ENCODE measurements at places on chromosomes 12 and 14. TPM values are rescaled to one million over a fixed set of nuclear protein-coding genes. Genes with fewer than 3 reads are reported as not detected.

Gene PSMD9
- 2.4 TPM for total RNA-seq

Gene WDHD1
- 5.0 TPM for total RNA-seq

Gene SOX5
- total RNA-seq: 17.9 TPM

DNA sequence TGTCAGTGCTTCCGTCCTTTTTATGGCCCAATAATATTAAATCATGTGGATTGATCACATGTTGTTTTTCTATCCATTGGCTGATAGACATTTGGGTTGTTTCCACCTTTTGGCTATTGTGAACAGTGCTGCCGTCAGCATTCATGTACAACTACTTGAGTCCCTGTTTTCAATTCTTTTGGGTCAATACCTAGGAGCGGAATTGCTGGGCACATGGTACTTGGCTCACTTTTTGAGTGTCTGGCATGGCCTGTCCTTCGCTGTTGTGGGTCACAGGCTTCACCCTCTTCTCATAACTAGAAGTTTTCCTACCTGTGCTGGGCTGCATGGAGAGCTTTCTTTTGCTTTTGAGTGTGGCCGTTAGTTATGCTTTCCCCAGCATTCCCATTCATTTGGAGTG is 72.7 kb downstream of the DNAH10 start:
- no peaks in the 10 kb centered on the region for H3K27me3 ChIP-seq
- H3K4me3 ChIP-seq: no peak overlapping the region
- DNase-seq: no peak
- no peaks in the 10 kb centered on the region for H3K4me1 ChIP-seq
- no peak overlapping the region for H3K27ac ChIP-seq

DNA sequence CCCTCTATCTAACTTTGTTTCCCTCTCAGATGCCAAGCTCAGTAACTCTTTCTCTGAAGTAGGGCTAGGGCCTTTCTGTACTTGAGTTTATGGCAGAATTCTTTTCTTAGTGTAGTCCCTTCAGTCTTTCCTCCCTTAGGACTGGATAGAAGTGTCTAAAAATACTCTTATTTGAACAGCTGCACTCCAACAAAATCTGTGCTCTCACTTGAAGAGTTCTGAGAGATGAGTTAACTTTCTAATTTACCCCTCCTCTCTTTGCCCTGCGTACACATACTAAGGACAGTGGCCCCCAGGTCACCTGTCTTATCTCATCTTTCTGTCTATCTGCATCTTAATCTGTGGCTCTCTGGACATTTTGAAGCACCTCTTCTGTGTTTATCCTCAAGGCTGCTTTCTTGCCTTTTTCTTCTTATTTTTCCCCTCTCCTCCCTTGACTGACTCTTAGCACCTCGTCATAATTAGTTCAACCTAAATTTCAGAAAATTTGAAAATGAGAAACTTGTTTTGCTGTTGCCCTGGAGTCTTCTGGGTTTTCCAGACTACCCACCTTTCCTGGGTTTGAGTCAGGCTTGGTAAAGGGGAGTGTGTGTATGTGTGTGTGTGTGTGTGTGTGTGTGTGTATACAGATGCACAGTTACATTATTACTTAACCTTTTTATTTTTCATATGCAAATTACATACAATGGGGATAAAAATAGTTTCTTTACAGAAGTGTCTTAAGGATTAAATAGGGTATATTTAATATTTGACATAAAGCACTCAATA is 23.9 kb downstream of the NCKAP1L start:
- H3K27ac ChIP-seq: no peak overlapping the region
- no peaks in the 10 kb centered on the region for H3K4me1 ChIP-seq
- H3K4me3 ChIP-seq: no peak overlapping the region
- no peak for DNase-seq

DNA sequence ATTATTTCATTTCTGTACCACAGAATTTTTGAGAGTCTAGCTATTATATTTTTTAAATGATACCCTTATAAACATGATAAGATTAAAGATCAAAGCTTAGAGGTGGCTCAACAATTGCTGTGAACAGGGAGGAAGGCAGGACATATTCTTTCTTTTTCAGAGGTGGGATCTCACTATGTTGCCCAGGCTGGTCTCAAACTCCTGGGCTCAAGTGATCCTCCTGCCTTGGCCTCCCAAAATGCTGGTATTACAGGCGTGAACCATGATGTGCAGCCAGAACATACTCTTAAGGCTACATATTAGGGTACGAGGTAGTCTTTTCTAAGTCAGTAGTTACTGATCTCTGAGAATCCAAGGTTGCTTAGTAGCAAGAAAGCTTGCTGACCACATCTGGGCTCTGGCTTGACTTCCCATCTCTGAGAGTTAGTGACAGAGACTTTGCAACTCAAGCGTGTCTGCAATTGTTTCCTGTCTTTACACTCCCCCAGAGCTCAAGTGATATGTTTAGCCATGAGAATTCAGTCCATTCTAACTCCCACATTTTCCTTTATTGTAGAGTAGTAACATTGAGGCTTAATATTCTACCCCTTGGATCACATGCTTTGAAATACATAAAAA is 8.6 kb downstream of the RAB5B start:
- H3K36me3 ChIP-seq: no peaks in the 10 kb centered on the region
- H3K27ac ChIP-seq: no peak overlapping the region
- H3K27me3 ChIP-seq: no peaks in the 10 kb centered on the region
- no peak for DNase-seq
- no peaks in the 10 kb centered on the region for H3K4me1 ChIP-seq

DNA sequence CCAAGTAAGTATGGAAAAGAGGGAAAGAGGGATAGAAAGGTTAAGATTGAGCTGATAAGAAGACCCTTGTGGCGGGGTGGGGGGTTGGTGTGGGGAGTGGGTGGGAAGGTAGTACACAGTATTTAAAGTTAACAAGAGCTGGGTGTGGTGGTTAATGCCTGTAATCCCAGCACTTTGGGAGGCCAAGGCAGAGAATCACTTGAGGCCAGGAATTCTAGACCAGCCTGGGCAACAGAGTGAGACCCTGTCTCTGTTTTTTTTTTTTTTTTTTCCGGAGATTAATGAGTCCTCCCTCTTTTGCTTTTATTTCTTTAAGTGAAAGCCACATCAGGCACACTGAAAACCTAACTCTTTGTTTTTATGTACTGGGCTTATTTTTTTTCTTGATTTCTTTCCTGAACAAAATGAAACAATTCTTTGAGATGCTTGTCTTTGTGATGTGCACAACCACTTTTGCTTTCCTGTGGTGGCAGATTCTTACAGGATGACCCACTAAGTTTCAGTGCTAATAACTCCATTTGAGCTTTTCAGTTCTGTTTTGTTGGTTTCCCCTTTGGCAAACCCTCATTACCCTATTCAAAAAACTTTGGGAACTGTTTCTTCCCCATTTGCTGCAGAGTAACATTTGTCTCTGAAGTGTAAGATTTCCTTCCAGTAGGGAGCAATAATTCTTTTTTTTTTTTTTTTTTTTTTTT is 54.8 kb downstream of the WNK1 start:
- DNase-seq: no peak
- H3K27me3 ChIP-seq: no peaks in the 10 kb centered on the region
- peak overlapping the region; percentile 24 for H3K27ac ChIP-seq
- H3K36me3 ChIP-seq: no peaks in the 10 kb centered on the region

GRCh38 chr14:35480119-35480769 is 53.7 kb upstream of the INSM2 start:
- no peaks in the 10 kb centered on the region for H3K4me1 ChIP-seq
- no peak for DNase-seq
- no peak overlapping the region for H3K27ac ChIP-seq

- no peaks in the 10 kb centered on the region for H3K4me1 ChIP-seq
- DNase-seq: no peak
- no peak overlapping the region for H3K27ac ChIP-seq
- no peaks in the 10 kb centered on the region for H3K27me3 ChIP-seq
- H3K4me3 ChIP-seq: no peak overlapping the region
Observed at GRCh38 chr12:121649819-121650353, 19.6 kb downstream of the MORN3 start.

DNA sequence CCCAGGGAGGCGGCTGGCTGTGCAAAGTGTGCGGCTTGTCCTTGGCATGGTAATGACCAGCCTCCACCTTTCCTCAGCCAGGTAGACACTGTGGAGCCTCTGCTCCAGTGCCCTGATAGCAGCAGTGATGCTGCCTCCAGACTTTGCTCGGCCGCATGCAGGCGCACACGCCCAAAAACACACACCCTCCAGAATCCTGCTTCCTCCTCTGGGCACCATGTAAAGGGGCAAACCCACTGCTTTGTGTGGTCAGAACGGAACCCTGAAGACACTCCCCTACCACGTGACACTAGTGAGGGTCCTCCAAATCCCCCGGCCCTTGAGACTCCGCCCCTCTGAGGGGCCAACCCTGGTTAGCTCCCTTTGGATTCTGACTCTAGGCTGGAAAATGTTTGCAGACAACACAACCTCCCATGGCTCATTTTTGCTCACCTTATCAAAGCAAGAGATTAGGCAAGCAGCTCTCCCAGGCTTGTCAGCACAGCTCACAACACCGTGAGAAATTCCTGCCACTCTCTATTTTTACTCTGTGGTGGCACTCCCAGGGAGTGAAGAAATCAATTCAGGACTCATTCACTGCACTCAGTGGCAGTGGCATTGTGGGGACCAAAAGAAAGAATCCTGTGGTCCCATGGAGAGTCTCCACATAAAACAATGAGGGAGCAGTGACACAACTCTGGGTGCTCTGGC is 4.5 kb downstream of the KRT77 start:
- no peak overlapping the region for H3K4me3 ChIP-seq
- H3K4me1 ChIP-seq: no peaks in the 10 kb centered on the region
- H3K27me3 ChIP-seq: no peaks in the 10 kb centered on the region
- H3K27ac ChIP-seq: no peak overlapping the region
- no peaks in the 10 kb centered on the region for H3K36me3 ChIP-seq
- DNase-seq: no peak

DNA sequence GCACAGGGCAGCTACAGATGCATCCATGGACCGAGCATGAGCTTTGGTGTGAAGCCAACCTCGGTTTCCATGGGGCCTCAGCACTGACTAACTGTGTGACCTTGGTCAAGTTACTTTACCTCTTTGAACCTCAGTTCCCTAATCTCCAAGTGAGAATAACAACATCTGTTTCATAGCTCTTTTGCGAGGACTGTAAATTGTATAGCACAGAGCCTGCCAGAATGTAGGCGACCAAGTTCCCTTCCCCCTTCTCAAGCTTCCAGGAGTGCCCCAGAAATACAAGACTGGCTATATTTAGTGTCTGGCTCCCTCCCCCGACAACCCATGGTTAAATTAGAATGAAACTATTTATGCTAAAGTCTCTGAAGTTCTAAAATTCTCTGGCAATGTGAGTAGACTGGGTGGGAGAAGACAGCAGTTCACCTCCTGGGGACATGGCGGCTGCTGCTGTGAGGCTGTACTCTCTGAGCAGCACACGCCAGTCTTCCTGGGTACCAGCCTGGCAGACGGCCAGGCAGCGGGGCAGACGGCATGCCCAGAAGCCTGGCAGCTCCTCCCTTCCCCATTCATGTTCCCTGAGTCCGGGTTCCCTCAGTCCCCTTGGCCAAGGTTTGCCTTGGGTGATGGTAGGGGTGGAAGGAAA is 22.0 kb upstream of the TMED10 start:
- no peak for DNase-seq
- H3K27ac ChIP-seq: no peak overlapping the region
- H3K4me3 ChIP-seq: no peak overlapping the region
- no peaks in the 10 kb centered on the region for H3K4me1 ChIP-seq
- H3K36me3 ChIP-seq: no peaks in the 10 kb centered on the region

DNA sequence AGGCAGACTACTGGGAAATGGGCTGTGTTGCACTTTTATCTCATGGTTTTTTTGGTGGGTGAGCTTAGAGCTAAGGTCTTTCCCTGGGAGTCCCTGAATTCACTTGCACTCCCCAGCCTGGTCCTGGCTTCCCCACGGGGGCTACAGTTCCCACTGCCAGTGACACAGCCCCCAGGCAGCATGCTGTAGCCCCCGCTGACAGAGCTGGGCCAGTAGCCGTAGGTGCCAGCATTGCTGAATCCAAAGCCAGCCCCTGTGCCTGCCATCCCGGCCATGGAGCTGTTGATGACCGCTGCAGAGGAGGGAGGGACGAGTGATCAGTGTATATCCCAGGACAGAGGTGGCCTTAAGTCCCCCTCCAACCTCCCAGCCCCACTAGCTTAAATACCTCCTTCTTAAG is 6.9 kb upstream of the KRT72 start:
- H3K27ac ChIP-seq: no peak overlapping the region
- H3K4me1 ChIP-seq: no peaks in the 10 kb centered on the region
- DNase-seq: no peak
- no peaks in the 10 kb centered on the region for H3K27me3 ChIP-seq

GRCh38 chr14:54653712-54654469 is 87.0 kb downstream of the SAMD4A start:
- H3K27ac ChIP-seq: peak overlapping the region; percentile 97
- no peak overlapping the region for H3K4me3 ChIP-seq
- no peaks in the 10 kb centered on the region for H3K36me3 ChIP-seq
- H3K4me1 ChIP-seq: peaks cover 6% of the 10 kb centered on the region

DNA sequence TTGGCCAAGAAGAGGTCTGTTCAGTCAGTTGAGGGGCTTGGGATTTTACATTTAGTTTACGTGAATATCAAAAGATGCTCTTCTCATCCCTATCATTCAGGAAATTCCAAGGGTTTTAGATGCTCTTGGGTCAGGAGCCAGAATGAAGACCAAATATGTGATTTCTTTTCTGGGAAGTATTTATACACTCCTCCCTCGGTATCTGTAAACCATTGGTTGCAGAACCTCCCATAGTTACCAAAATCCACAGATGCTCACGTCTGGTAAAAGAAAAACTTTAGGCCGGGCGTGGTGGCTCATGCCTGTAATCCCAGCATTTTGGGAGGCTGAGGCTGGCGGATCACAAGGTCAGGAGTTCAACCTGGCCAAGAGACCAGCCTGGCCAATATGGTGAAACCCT is 75.9 kb downstream of the TNFAIP2 start:
- peak; percentile 64 for DNase-seq
- peak overlapping the region; percentile 96 for H3K27ac ChIP-seq
- no peaks in the 10 kb centered on the region for H3K27me3 ChIP-seq
- peaks cover 14% of the 10 kb centered on the region for H3K4me1 ChIP-seq

DNA sequence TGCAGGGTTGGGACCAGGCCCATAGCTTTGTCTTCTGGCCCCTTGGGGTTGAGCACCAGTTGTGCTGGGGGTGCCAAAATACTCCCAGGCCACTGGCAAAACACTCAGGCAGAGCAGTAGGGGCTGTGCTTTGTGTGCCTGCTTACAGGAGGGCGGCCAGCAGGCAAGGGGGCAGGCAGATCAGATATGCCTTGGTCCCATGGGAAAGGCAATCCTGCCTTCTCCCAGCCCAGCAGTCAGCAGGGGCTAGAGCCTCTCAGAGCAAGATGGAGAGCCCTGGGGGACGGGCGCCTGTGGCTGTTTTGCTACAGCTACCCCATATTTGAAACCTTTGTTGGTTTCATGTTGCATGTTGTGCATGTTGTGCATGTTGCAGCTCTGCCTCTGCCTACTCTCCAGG is 36.2 kb upstream of the TMX1 start:
- H3K4me3 ChIP-seq: no peak overlapping the region
- H3K36me3 ChIP-seq: no peaks in the 10 kb centered on the region
- no peak for DNase-seq
- no peaks in the 10 kb centered on the region for H3K27me3 ChIP-seq
- no peaks in the 10 kb centered on the region for H3K4me1 ChIP-seq
